ENCODE measurements at places on chromosomes 7 and 10.

- no peak for DNase-seq
Measured at GRCh38 chr7:97959046-97959445, 30.9 kb downstream of the OCM2 start.

DNA sequence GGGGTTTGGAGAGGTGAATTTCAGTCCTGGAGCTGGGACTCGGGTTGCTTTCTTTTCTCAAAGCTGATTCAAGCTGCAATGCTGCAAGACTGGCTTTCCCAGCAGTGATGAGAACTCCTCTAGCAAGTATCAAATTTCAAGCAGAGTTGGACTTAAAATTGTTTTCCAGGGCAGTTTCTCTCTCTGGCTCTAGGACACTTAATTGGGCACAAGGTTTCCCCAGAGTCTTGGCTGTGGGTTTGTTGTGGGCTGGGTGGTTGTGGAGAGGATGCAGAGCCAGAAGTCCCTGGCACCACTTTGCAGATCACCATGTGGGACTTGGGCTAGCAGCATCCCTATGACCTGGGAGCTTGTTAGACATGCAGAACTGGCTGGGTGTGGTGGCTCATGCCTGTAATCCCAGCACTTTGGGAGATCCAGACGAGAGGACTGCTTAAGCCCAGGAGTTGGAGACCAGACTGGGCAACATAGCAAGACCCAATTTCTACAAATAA is 16.8 kb downstream of the AKR1B15 start:
- no peak for DNase-seq

- DNase-seq = no peak
Measured at GRCh38 chr10:15796762-15797161, 63.5 kb downstream of the MINDY3 start.

DNA sequence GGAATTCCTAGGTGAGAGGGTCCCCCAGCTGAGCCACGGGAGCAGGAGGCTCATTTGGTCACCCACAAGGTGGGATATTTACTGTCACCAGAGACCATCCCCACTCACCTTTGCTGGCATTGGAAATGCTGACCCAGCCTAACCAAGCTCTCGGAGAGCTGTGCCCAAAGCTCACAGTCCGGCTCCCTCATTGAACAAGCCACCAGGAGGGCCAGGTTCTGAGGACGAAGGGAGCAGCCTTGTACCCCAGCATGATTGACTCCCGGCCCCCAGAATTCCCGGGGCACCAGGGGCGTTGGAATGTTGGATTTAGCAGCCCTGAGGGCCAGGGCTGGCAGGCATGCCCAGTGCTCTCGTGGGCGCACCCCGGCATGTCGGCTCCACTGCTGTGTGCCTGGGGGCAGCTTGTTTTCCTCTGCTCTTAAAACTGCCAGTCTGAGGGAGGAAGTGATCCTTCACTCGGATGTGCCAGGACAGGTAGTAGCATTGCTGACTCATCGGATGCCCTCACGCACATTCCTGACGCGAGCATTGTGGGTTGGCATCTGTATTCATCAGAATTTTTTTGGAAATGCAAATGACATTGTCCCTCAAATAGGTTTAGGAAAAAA is 23.3 kb downstream of the CLIP2 start:
- no peak for DNase-seq

GRCh38 chr7:121026159-121026558 is 37.6 kb downstream of the CPED1 start:
- DNase-seq = no peak

- no peak for DNase-seq
Measured at GRCh38 chr10:121128164-121128563, 277.0 kb downstream of the WDR11 start.

DNA sequence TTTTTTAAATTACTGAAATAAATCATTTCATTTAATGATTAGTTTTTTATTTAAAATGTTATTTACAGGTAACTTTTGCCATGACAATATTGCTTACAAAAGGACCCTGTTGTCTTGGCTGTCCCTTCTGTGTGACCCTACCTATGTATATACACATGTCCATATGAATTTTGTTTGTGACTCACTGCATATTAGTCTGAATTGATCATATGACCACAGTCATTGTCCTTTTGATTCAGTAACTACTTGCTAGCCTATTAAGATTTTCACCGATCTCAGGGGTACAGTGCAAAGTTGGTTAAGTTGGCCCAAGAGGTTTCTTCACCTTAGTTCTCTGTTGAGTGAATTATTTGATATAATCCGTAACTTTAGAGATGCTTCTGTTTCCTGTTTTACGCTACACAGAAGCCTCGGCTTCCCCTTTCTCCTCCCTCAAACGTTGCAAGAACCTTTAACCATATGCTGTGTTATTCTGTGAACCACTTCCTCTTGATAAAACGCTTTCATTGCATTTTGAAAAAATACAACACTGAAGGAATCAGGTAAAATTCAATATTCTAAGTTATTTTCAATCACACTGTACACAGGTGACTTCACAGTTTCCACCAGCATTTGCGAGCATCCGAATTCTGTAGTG is 43.9 kb downstream of the APBB1IP start:
- DNase-seq = no peak

DNA sequence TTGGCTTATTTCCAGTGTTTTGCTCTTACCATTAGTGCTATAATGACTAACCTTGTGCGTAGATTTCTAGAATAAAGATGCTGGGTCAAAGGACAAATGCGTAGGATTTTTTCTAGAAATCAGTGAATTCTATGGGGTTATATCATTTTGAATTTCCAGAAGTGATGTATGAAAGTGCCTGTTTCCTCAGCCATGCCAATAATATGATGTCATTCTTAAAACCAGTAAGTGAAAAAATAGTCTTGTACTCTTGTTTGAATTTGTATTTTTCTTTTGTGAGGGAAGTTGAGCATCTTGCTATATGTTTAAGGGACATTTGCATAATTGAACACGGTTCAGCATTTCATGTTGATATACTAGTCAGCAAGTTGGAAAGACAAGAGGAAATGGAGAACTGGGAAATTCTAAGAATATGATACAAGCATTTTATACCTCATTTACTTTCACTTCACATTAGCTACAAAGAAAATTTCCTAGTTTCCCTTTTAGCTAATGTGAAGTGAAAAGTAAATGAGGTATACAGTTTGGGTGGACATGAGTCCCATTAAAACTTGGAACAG is 3.8 kb upstream of the DNAH11 start:
- DNase-seq = no peak

- no peak for DNase-seq
Measured at GRCh38 chr7:46695051-46695708, 774.1 kb upstream of the IGFBP3 start.

DNA sequence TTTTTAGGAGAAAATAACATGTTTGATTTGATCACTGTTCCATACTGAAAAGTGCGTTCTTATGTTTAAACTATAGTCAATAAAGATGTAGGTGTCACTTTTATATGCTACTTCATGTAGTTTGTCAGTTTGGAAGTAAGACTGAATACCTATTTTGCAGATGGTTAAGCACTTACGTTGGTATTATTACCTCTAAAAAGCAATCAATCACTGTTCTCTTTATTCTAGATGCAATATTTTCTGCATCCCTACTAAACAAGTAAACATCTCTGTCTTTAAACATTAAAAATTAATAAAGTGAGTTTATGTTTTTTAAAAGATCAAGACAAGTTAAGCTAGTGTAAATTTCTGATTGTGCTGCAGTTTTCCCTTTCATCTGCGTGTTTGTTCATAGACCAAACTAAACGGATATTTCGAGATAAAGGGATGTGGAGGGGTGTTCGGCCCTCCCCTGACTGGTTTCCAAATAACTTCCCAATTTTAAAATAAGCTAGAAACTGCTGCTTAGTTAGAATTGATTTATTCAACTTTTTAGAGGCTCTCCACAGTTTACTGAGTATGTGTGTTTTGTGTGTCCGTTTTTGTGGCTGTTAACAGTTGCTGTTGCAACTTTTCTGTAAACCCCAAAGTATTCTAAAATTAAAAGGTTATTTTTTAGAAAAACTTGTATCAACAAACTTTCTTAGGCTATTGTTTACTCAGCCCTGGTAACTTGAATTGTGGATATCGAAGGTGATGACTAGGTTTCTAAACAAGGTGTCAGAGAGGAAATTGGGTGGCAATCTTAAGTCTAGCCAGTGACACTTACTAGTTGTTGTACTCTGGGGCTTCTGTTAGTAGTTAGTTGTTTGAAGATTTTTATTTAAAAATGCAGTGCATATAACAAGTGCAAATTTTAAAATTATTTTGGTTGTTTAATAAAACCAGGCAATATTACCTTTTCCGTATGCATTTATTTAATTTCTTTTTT is 974 bp downstream of the KIF11 start:
- no peak for DNase-seq

GRCh38 chr7:16759840-16760239 is 6.3 kb downstream of the TSPAN13 start:
- DNase-seq = no peak

DNA sequence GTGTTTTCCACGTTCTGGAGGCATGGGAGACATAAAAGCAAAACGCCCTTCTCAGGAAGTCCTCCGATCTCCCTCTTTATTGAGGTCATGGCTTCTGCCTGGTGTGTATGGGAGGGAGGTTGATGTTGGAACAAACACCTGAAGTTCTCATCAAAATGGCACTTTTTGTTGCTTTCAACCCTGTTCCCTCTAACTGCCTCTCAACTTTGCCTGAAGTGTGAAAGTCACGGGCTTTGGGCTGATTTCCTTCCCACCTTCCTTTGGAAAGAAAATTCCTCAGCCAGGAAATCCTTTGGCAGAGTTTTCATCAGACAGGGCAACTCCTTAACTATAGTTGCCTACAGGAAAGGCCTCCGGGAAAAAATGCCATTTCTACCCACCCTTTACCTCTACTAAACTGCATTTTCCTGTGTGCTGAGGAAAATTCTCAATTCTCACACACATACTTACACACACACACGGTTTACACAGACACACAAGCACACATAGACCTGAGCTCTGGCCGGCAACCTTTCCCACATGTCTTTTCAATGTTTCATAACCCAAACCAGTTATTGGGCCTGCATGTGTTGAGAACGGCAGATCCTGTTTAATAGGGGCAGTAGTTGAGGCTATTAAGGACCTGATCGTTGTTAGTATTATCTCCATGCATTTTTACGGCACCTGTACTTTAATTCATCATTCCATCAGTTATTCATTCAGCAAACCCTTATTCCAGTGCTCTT is 36.4 kb downstream of the CYP17A1 start:
- DNase-seq = no peak

- DNase-seq = no peak
Measured at GRCh38 chr7:102836191-102836919, 76.4 kb upstream of the LRRC17 start.

DNA sequence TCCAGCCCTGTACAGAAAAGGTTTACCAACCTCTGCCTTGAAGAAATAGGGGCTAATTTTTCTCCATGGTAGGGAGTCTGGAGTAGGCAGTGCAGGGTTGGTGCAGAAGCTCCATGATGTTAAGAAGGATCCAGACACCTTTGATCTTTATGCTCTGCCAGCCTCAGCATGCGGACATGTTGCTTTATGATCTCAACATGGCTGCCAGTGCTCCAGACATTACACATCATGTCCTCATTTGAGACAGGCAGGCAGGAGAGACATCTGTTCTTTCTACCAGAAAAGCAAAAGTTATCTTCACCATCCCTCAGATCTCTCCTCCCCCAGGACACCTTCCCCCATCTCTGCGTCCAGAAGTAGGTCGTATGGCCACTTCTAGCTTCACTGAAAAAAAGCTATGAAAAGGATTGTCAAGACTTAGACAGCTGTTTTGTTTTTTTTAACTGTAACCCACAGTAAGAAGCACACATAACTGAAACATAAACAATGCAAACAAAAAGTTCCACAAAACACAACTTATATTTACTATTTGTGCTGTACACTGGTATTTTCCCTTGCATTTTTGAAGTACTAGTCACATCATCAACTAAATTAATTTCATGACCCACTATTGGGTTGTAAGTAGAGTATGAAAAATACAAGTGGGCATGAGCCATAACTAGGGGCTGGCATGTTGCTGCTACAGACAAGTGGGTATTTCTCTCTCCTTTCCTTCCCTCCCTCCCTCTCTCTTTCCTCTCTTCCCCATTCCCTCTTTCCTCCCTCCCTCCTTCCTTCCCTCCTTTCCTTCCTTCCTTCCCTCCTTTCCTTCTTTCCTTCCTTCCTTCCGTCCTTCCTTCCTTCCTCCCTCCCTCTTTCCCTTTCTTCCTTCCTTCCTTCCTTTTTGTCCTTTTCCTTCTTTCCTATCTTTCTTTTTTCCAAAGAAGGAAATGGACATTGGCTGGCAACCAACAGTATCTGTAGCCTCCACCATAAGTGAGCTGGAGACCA is 2.6 kb upstream of the RASSF4 start:
- no peak for DNase-seq

- DNase-seq = no peak
Measured at GRCh38 chr7:100166317-100166940, 2.0 kb downstream of the GAL3ST4 start.

DNA sequence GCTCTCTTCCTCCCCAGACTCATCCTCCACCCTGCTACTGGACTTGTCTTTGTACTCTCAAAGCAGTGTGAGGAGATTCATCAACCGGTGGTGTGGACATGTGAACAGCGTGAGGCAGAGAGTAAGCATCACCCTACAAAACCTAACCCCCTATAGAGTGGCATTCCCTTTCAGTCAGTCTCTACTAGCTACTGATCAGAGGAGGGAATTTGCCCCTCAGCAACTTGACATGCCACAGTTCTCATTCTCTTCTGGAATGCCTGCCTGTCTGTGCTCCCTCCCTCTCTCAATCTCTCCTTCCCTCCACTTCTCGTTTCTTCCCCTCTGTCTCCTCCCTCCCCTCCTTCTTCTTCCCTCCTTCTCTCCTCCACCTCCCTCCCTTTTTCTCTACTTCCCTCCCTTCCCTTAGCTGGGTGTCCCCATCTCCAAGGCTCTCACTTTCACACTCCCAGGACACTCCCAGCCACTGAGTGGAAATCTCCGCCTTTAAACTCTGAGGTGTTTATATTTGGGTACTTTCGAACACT is 24.6 kb downstream of the H2AZ2 start:
- no peak for DNase-seq

Data from NCI-H345 (cell line).